ENCODE measurements at places on chromosomes 5 and 9.

GRCh38 chr5:59485107-59485506 lies 408.4 kb downstream of the PDE4D start:
- no peak for DNase-seq

- DNase-seq, result no peak
These were observed 284.4 kb downstream of the PIK3R1 start for GRCh38 chr5:68499987-68500386.

DNA sequence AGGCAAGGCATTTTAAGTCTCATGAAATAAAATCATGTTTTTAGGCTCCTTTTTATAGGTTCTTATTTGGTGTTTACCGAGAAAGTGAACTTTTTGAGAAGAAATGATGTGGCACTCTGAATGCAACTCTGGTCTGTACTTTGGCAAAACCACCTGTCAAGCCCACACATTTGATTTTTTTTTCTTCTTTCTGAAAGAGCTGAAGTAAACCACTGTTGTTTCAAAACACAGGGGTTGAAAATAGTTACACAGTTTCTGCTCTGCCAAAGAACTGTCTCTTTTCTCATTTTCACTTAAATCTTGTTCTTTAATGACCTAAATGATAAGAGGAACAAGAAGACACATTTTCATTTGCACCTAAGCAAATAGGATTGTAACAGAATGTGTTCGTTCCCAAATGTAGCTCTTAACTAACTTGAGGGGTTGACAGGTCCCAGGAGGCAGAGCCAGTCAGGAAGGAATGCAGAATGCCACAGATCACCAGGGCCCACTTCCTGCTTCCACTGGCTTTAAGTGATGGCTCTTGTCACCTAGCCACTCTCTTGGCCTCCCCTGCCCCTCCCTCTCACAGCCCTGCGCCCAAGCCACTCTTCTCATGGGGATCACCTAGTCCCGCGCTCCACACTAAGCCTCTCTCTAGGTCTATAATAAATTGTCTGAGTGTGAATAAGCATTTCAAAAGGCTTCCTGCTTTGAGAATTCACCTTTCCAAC lies 47.3 kb downstream of the MED27 start:
- DNase-seq, result no peak

DNA sequence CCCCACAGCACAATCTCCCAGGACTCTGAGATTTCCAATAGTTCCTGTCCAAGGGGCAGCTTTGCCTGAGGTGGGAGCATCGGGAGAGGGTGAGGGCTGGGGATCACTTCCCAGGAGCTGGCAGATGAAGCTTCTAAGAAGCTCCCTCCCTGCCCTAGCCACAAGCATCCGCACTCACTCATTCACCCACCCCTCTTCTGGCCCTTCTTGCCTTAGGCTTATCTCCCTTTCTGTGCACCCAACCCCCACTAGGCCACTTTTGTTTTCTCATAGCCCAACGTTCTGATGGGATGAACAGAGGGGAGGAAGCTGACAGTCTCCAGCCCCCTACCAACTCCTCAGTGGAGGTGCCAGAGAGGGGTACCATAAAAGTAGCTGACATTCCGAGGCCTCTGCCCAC lies 3.7 kb upstream of the PCDH1 start:
- no peak for DNase-seq

GRCh38 chr5:68290847-68291246 lies 75.3 kb downstream of the PIK3R1 start:
- no peak for DNase-seq

DNA sequence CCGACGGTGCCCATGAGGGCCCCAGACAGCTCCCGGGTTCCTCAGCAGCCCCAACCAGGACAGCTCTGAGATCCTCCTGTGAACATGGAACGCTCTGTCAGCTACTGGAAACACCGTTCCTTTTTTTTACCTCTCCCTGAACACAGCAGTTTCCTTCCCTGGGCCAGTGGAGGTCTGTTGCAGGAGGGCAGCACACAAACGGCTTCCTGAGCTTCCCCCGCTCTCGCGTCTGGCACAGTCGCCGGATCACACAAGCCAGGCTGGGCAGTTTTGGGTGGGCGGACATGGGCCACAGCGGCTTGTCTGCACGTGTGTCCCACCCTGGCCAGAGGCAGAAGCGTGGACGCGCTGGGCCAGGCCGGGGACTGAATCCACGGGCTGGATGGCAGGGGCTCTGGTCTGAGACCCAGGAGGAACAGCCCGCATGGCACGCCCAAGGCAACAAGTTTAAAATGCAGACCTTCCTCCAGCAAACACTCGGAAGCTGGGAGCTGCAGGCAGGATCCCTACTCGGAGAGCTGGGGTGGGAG lies 106.8 kb upstream of the SARDH start:
- DNase-seq, result no peak

Measured in NCI-H2081 (cell line).